Naive thymus-derived CD8-positive, alpha-beta T cell (primary cell): ENCODE measurements at places on chromosomes 1 and 21. TPM values are rescaled to one million over a fixed set of nuclear protein-coding genes. Genes with fewer than 3 reads are reported as not detected.
A peak's percentile ranks its signal among the peaks of the same experiment; 100 is the strongest.

- no peak for DNase-seq
These were observed 41.7 kb upstream of the ZNF326 start for GRCh38 chr1:89953131-89953626.

GRCh38 chr1:180530501-180530900 lies 28.1 kb upstream of the ACBD6 start:
- DNase-seq = no peak

The AMPD1 gene
- total RNA-seq = not detected

The FCGR2B gene
- 3.5 TPM for total RNA-seq

- DNase-seq = peak; percentile 44
These were observed 1.2 kb downstream of the ITPKB start for GRCh38 chr1:226737819-226738420.

DNA sequence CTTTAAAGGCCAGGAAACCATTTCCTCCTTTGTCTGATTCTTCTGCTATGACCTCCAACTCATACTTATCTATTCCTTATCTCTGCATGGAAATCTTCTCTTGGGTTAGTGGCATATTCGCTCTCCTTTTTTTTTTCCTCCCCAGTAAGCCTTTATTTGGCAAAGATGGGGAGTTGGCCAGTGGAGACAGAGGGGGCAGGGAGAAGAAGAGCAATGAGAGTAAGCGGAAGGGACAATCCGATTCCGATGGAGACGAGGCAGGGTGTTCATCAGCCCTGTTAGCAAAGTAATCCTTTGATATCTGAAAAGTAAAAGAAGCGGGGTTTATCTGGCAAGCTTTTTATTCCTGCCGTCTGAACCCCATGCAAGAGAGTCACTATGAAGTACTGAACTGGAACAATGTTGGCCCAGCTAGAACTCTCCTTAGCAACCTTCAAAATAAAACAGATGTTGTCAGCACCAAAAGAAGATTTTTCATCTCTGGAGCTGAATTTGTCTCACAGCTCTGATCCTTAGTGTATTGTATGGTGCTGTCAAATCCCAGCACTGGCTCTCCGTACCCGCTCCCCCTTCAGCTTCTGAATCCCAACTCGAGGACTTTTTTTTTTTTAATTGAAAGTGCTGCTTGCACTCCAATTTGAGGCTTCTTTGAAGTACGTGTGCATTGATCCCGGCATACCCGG lies 40.9 kb downstream of the PTGFRN start:
- DNase-seq = no peak
